ENCODE measurements at places on chromosomes 1 and 21.
A peak's percentile ranks its signal among the peaks of the same experiment; 100 is the strongest.

GRCh38 chr1:235161685-235162327, 756 bp upstream of the RBM34 start:
- no peak for DNase-seq

DNA sequence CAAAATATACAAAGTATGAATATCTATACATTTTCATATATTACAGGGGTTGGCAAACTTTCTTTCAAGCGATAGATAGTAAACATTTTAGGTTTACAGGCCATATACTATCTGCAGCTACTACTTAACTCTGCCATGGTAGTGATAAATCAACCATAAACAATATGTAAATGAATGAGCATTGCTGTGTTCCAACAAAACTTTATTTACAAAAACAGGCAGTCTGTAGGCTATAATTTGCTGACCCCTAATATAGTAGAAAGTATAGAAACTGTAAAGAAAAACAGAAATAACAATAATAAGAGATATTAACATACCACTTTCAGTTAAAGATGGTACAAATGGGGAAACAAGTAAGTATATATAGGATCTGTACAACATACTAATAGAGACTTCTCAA, 58.1 kb downstream of the COLGALT2 start:
- DNase-seq = no peak

DNA sequence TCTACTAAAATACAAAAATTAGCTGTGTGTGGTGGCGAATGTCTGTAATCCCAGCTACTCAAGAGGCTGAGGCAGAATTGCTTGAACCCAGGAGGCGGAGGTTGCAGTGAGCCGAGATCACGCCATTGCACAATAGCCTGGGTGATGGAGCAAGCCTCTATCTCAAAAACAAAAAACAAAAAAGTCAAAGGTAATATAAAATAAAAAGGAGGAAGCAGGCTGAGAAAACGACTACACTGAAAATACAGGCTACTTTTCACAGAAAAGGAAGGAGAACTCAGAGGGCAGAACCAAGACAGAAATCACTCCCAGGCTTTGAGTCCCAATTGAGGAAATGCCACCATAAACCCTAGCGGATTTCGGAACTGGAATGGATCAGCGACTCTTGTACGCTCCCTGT, 5.9 kb upstream of the A3GALT2 start:
- DNase-seq = no peak

DNA sequence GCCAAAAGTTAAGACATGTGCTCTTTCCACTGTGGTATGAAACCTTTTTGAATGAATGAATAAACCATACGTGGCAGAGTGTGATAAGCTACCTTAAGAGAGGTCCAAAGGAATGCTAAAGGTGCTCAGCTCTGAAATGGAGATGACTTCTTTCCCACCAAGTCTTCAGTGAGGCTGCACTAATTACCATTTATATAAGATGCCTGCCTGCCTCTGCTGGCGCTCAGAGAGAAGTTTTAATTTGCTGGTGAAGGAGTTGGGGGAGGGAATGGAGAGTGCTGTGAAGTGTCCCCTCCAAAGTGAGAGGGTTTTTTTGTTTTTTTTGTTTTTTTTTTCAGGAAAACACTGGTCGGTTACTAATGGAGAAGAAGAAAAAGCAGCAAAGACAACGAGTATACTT, 559.0 kb downstream of the OMA1 start:
- DNase-seq = no peak

GRCh38 chr21:36381841-36382589, 3.2 kb upstream of the CHAF1B start:
- DNase-seq = no peak

- no peak for DNase-seq
Observed at GRCh38 chr1:218364028-218364710, 19.0 kb downstream of the TGFB2 start.

GRCh38 chr1:70807088-70807664, 240.4 kb downstream of the PTGER3 start:
- DNase-seq = no peak

- no peak for DNase-seq
Observed at GRCh38 chr21:36690628-36691554, 8.0 kb upstream of the SIM2 start.

- peak; percentile 32 for DNase-seq
Observed at GRCh38 chr1:153417136-153417888, 992 bp downstream of the S100A7A start.

DNA sequence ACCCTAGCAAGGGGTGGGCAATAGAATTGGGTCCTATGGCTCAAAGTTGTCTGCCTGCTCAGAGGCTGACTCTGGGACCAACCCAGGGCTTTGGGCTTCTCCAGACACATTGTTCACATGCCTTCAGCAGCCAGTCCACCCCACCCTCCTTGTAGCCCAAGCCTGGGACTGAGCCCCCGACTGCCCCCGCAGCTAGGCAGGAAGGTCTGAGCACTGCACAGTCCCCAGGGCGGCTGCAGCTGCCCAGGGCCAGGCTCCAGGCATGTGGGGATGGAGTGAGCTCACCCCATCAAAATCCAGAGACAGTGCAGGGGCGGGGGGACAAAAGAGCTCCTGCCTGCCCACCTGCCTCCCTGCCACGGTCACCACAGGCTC, 35.6 kb downstream of the HSPG2 start:
- peak; percentile 69 for DNase-seq

GRCh38 chr21:35575280-35575915, 484.9 kb downstream of the SETD4 start:
- no peak for DNase-seq

DNA sequence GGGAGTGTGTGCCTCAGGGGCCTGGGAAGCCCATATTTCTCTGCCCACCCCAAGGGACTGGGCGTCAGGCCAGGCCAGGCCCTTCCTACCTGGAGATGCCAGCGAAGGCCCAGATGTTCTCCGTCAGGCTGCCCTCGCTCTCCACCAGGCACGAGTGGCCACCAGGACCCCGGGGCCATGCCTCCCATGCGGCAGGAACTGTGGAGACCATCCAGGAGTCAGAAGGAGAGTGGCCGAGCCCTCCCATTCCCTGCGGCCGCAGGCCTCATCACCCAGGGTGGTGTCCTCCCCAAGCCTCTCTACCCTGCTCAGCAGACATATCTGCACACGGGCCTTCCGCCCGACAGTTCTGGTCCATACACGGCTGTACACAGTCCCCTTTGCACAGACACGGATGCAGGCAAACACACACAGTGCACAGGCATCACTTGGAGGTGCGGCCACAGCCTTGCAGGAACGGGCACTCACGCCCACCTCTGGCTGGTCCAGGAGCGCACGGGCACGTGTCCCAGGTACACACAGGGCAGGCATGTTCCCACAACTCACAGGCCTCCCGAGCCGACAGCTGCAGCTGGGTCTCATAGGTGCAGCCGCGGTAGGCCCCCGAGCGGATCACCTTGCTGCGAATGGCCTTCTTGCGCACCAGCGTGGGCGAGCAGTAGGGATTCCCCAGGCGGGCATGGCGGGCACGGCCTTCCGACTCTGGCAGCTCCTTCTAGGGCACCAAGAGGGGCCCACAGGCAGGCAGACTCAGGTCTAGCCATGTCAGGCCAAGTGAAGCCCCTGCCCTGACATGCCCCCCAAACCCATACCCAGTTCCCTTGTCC, 5.9 kb upstream of the KIF17 start:
- no peak for DNase-seq

GRCh38 chr1:19454265-19455146, 30.8 kb downstream of the CAPZB start:
- no peak for DNase-seq

GRCh38 chr1:23553231-23554126, 5.8 kb downstream of the ID3 start:
- DNase-seq = no peak

- no peak for DNase-seq
Observed at GRCh38 chr1:175857756-175858155, 114.4 kb upstream of the TNR start.

DNA sequence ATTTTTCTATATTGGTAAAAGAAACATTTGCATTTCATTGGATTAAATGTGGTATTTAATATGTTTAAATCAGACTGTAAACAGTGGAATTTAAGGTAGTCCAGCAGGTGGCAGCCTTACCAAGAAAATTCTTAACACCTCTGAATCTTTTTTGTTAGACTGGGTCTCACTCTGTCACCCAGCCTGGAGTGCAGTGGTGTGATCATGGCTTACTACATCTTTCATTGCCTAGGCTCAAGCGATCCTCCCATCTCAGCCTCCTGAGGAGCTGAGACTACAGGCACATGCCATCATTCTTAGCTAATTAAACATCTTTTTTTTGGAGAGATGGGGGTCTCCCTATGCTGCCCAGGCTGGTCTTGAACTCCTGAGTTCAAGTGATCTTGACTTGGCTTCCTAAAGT, 98.8 kb downstream of the RABGAP1L start:
- DNase-seq = no peak

DNA sequence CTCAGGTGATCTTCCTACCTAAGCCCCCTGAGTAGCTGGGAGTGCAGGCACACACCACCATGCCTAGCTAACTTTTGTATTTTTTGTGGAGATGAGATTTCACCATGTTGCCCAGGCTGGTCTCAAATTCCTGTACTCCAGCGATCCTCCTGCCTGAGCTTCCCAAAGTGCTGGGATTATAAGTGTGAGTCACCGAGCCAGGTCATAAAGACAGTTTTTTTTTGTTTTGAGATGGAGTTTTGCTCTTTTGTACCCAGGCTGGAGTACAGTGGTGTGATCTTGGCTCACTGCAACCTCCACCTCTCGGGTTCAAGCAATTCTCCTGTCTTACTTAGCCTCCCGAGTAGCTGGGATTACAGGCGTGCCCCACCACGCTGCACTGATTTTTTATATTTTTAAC, 42.1 kb downstream of the KIF1B start:
- no peak for DNase-seq

- DNase-seq = no peak
Observed at GRCh38 chr1:163444665-163445064, 122.9 kb downstream of the NUF2 start.

DNA sequence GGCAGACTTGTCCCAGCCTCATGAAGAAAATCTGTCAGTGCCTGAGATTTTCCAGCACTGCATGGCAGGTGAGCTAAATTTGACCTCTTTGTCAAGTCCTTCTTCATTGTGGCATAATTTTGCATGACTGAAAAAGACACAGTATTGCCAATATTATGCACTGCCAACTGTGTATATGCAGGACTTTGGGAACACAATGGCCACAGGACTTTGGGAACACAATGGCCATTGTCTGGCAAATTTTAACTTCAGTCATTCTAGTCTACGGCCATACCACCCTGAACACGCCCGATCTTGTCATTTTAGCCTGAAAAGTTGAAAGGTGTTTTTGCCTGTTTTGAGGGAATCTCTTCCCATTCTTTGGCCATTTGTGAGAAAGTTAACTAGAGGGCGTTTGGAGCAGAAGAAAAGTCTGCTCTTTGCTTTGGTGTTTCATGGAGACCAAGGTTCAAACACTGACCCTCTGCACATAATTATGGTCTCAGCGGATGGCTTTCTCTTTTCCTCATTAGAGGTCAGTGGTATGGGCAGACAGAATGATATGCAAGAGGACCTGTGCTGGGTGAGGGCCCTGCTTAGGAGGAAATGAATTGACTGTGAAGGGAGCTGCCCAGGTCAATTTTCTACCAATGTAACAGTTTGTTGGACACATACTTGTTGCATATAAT, 72.4 kb upstream of the NEK7 start:
- DNase-seq = no peak

GRCh38 chr21:43702785-43703034, 16.2 kb upstream of the PDXK start:
- DNase-seq = no peak

GRCh38 chr1:40141878-40142535, 19.2 kb upstream of the RLF start:
- no peak for DNase-seq

DNA sequence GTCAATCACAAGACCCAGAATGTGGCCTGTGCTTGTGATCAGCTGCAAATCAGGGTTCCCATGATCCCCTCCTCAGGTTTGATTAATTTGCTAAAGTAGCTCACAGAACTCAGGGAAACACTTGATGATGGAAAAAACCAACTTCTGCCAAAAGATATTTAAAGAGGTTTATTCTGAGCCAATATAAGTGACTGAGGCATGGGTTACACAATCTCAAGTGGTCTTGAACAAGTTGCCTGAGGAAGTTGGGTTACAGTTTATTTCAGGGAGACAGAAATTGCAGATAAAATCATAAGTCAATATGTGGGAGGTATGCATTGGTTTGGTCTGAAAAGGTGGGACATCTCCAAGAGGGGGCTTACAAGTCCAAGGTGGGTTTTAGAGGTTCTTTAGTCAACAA, 243.1 kb downstream of the S1PR1 start:
- no peak for DNase-seq

DNA sequence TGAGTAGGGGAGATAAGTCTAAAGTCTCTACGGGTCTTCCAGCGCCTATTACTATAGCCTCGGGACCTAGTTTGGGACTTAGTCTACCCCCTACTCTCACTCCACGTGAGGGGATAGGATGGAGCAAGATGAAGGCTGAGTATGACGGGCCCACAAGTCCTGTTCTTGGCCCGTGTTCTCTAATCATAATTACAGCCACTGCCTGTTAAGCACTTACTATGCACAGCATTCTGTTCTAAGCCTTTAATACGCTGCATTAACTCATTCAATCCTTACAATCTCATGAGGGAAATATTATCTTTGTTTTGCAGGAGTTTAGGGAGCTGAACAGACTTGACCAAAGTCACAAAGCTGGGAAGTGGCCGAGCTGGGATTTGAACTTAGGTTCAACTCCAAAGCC, 23.9 kb upstream of the EPB41 start:
- DNase-seq = no peak

DNA sequence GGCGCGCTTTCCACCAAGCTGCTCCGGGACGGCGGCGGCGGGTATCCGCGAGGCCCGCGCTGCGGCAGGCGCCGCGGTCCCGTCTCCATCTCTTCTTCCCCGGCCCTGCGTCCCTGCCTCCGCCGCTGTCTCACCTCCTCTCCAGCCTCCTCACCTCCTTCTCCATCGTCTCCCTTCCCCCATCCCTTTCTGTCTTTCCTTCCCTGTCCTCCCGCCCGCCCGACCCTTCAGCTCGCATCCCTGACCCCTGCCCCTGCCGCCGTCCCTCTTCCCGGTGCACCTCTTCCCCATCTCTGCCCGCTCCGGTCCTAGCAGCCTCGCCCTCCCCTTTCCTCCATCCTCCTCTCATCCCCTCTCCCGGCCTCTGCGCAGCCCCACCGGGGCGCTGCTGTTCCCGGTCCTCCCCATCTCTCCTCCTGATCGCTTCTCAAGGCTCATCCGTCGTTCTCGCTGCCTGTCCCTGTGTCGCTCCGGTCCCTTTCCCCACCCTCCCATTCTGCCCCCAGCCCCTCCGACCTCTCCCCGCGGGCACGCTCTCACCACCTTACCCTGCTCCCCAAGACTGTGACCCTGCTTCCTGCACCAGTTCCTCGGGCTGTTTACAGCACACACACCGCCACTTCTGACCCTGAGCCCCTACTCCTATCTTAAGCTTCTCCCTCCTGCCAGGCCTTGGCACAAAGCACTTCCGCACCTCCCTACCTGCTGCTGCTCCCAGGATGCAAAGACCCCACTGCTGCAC, 760 bp upstream of the NPHP4 start:
- no peak for DNase-seq

DNA sequence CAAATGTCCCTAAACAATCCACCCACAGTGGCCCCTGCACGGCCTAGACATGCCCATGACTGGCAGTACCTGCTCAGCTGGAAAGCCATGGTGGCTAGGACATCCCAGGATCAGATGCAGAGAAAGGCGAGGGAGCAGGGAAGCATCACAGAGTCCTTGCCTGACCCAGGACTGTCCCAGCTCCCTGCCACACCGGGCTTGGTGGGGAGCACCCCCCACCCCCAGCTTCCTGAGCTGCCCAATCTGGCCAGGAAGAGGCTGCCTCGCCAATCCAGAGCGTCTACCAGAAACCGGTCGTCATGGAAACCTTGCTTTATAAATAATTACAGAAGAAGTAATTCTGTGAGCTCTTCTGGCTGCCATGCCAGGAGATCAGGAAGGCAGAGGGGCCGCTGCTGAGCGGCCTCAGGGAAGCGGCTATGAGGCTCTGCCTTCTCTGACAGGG, 34.8 kb downstream of the ACOT7 start:
- DNase-seq = peak; percentile 68

All from right atrium auricular region (tissue), 2 donors.